Tibial artery (tissue), 4 donors: ENCODE measurements at places on chromosomes 5 and 9.

- DNase-seq, result peak; percentile 81
- peak overlapping the region; percentile 9 for H3K27ac ChIP-seq
- peak overlapping the region; percentile 75 for H3K4me3 ChIP-seq
- H3K27me3 ChIP-seq, result no peaks in the 10 kb centered on the region
Measured at GRCh38 chr5:179342577-179342976, 2.7 kb downstream of the ADAMTS2 start.

- H3K4me3 ChIP-seq, result no peak overlapping the region
- H3K36me3 ChIP-seq, result peaks cover 57% of the 10 kb centered on the region
- no peak overlapping the region for H3K27ac ChIP-seq
- no peaks in the 10 kb centered on the region for H3K27me3 ChIP-seq
Measured at GRCh38 chr5:33474004-33474403, 33.2 kb downstream of the TARS1 start.

GRCh38 chr5:2282893-2283292 lies 400.2 kb upstream of the IRX4 start:
- no peak overlapping the region for H3K4me3 ChIP-seq
- no peak overlapping the region for H3K27ac ChIP-seq
- no peak for DNase-seq
- H3K4me1 ChIP-seq, result no peaks in the 10 kb centered on the region

DNA sequence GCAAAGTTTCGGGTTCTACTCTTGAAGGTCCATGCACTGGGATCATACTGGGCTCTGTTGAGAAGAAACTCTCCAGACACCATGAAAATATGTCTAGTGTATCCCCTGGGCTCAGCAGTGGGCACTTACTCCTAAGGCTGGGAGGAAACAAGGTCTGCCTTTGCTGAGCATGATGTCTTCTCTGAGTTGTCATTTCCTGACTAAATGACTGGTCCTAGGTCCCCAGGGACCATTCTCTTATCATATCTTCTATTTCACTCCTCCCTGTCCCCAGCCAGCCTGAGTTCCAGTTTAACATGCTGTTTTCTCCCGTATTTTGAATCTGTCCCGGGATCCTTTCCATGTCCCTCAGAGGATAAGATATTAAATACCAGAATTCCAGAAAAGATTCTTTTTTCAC lies 225.4 kb downstream of the MTRR start:
- no peak overlapping the region for H3K27ac ChIP-seq
- no peaks in the 10 kb centered on the region for H3K4me1 ChIP-seq
- no peaks in the 10 kb centered on the region for H3K27me3 ChIP-seq
- no peak overlapping the region for H3K4me3 ChIP-seq
- H3K36me3 ChIP-seq, result no peaks in the 10 kb centered on the region

DNA sequence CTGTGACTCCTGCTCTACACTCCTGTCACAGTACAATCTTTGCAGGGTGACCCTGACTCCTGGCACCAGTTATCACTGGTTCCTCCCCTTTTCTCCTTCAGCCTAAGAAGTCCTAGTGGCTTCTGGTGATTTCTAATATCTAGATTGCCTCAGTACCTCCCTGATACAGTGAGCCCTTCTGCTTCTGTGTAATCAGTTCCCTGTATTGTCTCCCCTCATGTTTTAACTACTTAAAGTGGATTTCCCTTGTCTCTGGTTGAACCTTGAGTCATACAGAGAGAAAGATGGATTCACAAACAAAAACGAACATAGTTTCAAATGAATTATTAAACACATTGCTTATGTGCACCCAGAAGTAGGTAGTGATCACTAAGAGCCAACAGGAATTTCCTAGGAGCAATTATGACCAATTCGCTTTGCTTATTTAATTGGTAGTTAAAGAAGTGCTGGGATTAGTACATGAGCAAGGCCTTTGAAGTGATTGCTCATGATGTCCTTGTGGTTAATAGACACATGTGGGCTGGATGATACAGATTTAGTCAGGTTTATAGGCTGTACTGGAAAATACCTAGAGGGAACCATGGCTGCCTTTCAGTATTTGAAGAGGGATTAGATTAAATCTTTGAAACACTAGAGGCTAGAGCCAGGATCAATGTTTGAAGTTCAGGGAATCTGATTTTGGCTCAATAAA lies 145.8 kb upstream of the MEF2C start:
- no peaks in the 10 kb centered on the region for H3K27me3 ChIP-seq
- H3K27ac ChIP-seq, result no peak overlapping the region
- no peaks in the 10 kb centered on the region for H3K36me3 ChIP-seq
- no peaks in the 10 kb centered on the region for H3K4me1 ChIP-seq
- DNase-seq, result no peak
- no peak overlapping the region for H3K4me3 ChIP-seq

GRCh38 chr5:149598966-149599365 lies 17.7 kb downstream of the ARHGEF37 start:
- peaks cover 28% of the 10 kb centered on the region for H3K36me3 ChIP-seq
- H3K27ac ChIP-seq, result no peak overlapping the region

DNA sequence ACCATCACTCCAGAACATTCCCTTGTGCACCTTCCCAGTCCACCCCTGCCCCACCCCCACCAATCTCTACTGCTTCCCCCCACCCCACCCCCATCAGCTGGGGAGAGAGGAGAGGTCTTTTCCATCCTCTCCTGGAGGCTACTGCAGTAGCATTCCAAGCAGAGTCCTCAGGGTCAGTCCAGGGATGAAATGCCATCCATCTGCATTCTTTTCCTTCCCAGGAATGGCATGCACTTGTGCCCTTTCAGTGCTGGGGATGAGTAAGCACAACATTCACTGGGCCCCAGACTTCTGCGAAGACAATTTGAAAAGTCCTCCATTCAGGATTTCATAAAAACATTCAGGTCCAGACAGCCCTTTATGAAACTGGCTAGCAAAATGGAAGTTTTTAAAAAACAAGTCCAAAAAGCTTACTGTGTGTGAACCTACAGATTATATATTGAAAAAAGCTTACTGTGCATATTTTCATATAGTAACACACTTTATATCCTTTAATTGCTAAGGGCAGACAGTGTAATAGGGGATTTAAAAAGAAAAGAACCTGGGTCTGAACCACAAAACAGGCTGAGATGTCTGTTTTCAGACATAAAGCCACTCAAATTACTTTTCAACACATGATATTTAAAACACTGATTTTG lies 50.0 kb upstream of the GOLPH3 start:
- H3K36me3 ChIP-seq, result peaks cover 10% of the 10 kb centered on the region
- no peak for DNase-seq
- no peaks in the 10 kb centered on the region for H3K27me3 ChIP-seq
- H3K4me1 ChIP-seq, result peaks cover 13% of the 10 kb centered on the region

DNA sequence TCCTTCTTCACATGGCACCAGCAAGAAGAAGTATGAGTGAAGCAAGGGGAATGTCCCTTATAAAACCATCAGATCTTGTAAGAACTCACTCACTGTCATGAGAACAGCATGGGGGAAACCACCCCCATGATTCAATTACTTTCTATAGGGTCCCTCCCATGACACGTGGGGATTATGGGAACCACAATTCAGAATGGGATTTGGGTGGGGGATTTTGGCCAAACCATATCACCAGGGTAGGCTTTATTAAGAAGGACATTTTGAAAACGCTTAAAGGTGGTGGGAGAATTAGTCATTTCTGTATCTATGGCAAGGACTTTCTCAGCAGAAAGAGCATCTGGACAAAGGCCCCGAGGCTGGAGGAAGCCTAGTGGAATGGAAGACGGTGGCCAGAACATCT lies 100.2 kb upstream of the ADAMTS16 start:
- no peak for DNase-seq
- no peak overlapping the region for H3K4me3 ChIP-seq
- no peaks in the 10 kb centered on the region for H3K4me1 ChIP-seq
- no peak overlapping the region for H3K27ac ChIP-seq
- H3K27me3 ChIP-seq, result no peaks in the 10 kb centered on the region
- no peaks in the 10 kb centered on the region for H3K36me3 ChIP-seq
